ENCODE measurements at places on chromosomes 2 and 18. TPM values are rescaled to one million over a fixed set of nuclear protein-coding genes. Genes with fewer than 3 reads are reported as not detected.

DNA sequence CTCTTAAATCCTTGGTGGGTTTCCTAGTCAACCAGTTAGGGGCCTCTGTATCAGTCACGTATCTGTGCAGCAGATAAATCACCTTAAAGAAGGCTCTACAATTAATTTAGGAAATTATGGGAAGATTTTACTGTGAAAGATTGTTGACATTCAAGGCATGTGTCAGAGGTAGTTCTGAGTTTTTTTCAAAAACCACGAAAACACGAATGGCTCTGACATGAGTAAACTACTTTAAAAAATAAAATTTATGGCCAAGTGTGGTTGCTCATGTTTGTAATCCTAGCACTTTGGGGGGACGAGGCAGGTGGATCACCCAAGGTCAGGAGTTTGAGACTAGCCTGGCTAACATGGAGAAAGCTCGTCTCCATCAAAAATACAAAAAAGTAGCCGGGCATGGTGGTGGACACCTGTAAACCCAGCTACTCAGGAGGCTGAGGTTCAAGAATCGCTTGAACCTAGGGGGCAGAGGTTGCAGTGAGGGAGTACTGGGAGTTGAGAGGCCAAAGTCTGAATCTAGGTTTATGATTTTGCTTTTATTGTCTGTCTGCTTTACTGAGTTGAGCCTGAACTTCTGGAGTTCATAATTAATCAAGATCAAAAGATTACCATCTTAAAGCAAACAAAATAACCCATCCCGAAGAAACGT is 77.1 kb downstream of the SPRED2 start:
- no peak for DNase-seq
- no peak overlapping the region for H3K27ac ChIP-seq
- no peaks in the 10 kb centered on the region for H3K27me3 ChIP-seq
- no peaks in the 10 kb centered on the region for H3K36me3 ChIP-seq
- H3K4me1 ChIP-seq: peaks cover 44% of the 10 kb centered on the region

GRCh38 chr2:171158790-171159371 is 1.8 kb downstream of the TLK1 start:
- no peaks in the 10 kb centered on the region for H3K27me3 ChIP-seq
- H3K27ac ChIP-seq: peak overlapping the region; percentile 99
- no peaks in the 10 kb centered on the region for H3K36me3 ChIP-seq

- DNase-seq: no peak
- H3K27ac ChIP-seq: no peak overlapping the region
Measured at GRCh38 chr2:189252991-189253675, 73.6 kb upstream of the COL5A2 start.

Gene LYPD6
- total RNA-seq: 10.7 TPM

DNA sequence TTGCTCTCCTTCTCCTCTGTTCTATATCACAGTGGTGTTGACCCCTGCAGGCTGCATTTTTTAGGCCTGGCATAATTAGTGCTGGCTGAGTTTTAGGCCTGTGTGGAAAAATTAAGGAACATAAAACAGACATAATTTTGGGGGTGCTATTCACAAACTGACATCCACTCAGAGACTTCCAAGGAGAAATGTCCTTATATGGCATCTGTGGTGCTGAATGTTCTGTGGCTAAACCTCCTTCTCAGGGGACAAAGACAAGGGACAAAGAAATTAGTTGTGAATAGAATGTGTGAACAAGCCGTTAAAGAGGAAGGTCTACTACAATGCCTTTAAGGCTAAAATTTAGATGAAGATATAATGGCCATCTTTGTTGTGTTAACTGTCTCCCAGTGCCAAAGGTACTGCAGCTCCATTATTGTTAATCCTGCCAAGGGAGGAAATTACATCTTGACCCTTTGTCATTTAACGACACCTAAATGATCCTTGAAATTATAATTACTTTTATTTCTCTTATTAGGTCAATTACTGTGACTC is 870.0 kb upstream of the CHAC2 start:
- H3K27me3 ChIP-seq: no peaks in the 10 kb centered on the region
- no peaks in the 10 kb centered on the region for H3K4me1 ChIP-seq
- no peaks in the 10 kb centered on the region for H3K36me3 ChIP-seq
- no peak for DNase-seq
- no peak overlapping the region for H3K4me3 ChIP-seq

DNA sequence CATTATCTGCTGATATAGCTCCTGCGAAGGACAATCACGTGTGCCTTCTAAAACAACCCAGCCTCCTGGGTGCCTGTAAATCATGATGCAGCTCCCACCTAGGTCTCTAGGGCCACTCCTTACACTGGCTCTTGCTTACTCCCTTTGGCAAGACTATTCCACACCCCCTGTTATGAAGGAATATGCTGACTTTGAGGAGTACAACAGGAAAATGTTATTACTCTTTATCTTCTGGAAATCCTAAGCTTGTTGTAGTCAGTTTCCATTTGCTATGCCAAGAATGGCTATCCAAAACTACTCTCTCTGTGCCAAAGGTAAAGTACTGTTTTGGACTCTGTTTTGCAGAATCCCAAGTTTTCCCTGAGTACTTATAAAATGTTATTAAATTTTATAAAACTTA is 7.7 kb downstream of the SGO2 start:
- no peak overlapping the region for H3K4me3 ChIP-seq
- peaks cover 6% of the 10 kb centered on the region for H3K36me3 ChIP-seq
- H3K4me1 ChIP-seq: no peaks in the 10 kb centered on the region
- no peak overlapping the region for H3K27ac ChIP-seq
- peak; percentile 47 for DNase-seq
- no peaks in the 10 kb centered on the region for H3K27me3 ChIP-seq

Gene LYG1
- 1.6 TPM for total RNA-seq

Gene DOCK10
- total RNA-seq: not detected

Gene CDH2
- total RNA-seq: 267 TPM

GRCh38 chr2:70981866-70982810 is 3.7 kb downstream of the ANKRD53 start:
- peaks cover 10% of the 10 kb centered on the region for H3K27me3 ChIP-seq
- no peak for DNase-seq
- H3K36me3 ChIP-seq: no peaks in the 10 kb centered on the region
- peaks cover 9% of the 10 kb centered on the region for H3K4me1 ChIP-seq
- H3K27ac ChIP-seq: no peak overlapping the region
- no peak overlapping the region for H3K4me3 ChIP-seq

DNA sequence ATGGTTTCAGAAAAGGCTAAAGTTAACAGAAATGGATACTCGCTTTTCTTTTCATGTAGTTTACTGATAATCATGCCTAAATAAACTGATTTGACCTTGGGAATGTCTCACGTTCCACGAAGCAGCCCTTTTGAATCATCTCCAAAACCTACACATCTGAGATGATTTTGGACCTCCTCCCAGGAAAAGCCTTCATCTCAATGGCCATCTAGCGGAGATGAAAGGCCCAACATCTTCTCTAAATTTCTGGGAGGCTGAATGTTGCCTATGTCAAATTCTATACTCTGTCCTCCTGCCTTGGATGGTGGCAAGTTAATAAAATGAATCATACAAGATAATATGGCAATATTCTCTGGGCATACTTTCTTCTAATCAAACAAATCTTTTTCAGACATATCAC is 448.5 kb downstream of the ZEB2 start:
- no peaks in the 10 kb centered on the region for H3K27me3 ChIP-seq
- no peak overlapping the region for H3K27ac ChIP-seq
- H3K4me3 ChIP-seq: no peak overlapping the region
- no peaks in the 10 kb centered on the region for H3K36me3 ChIP-seq
- no peaks in the 10 kb centered on the region for H3K4me1 ChIP-seq
